Stimulated activated CD4-positive, alpha-beta T cell treated with anti-CD3 and anti-CD28 coated beads, TNF-alpha, amount 100 ng/mL, for 4 hours (primary cell): ENCODE measurements at places on chromosomes 4 and X.

- DNase-seq = no peak
These were observed 22.5 kb downstream of the APOOL start for GRCh38 chrX:85026170-85026569.

GRCh38 chrX:101203761-101204351 lies 15.7 kb upstream of the DRP2 start:
- DNase-seq = no peak

GRCh38 chr4:170697045-170697444 lies 607.3 kb upstream of the AADAT start:
- no peak for DNase-seq

DNA sequence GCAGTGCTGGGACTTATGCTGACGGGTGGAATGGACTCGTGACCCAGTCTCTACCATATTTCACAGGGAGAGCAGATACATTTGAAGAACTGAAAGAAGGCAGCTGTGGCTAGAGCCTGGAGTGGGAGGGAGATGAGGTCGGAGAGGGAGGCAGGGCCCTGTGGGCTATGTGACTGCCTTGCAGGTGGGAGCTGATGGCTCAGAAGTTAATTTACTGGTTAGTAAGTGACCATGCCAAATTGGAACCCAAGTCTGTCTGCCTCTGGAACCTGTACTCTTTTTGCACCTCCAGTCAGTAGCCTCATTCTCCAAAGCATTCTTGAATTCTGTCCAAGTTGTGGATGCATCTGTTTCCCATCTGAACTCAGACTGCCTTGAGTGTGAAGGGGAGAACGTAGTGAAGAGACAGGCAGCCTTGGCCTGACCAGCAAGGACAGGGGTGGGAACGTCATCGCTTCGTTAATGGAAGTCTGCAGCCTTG lies 92.3 kb downstream of the REPS2 start:
- no peak for DNase-seq

DNA sequence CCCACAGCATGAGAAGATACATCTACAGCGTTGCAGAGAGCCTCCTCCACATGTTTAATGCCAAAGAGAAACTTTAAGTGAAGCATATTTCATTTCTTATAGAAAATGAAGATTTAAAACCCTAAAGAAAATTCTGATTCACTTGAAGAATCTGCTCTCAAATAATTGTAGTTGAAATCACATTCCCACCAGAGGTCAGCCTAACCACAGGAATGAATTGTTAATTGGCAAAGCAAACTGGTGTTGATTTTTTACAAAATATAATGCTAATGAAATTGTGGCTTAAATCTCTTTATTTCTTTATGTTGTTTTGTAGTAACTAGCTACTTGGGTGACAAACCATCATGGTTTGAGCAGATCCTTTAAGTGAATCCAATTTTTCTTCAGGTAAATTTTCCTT lies 31.1 kb upstream of the WDR17 start:
- no peak for DNase-seq

GRCh38 chrX:46444011-46444410 lies 101.2 kb downstream of the ZNF674 start:
- no peak for DNase-seq

DNA sequence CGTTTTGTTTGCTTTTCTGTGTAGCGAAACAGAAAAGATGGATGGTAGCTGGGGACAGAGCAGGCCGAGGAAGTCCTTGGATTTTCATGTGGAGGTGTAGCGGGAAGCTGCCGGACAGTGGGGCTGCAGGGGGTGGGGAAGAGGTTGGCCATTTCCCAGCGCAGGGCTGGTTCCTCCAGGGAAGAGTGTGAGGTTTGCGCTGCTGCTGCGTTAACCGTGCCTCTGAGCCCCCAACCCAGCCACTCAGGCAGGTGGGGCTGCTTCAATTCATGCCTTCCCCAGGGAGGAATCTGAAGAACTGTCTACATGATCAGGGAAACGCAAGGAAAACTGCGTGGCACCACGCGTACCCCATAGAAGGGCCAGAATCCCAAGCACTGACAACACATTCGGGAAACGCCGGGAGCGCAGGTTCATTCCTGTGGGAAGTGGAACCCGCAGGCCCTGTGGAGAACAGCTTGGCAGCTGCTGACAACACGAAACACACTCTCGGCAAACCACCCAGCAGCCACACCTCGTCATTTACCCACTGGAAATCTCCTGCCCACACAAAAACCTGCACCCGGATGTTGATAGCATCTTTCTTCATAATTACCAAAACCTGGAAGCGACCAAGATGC lies 57.7 kb downstream of the PCGF3 start:
- no peak for DNase-seq

- DNase-seq = no peak
These were observed 575.9 kb downstream of the MID1IP1 start for GRCh38 chrX:39377157-39377556.

DNA sequence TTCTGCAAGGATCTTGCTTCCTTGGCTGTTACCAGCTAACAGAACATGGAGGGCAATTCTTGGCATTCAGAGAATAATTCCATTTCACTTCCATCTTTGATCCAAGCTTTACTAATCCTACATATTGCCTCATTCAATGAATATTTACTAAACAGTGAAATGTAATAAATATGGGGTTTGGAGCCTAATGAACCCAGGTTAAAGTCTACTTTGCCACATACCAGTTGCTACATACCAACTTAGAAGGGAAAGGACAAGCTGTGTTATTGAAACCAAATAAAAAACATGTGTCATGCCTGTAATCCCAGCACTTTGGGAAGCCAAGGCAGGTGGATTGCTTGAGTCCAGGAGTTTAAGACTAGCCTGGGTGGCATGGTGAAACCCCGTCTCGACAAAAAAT lies 265.6 kb downstream of the KLHL13 start:
- DNase-seq = no peak

- no peak for DNase-seq
These were observed 671.6 kb upstream of the SLIT2 start for GRCh38 chr4:19580095-19580494.

DNA sequence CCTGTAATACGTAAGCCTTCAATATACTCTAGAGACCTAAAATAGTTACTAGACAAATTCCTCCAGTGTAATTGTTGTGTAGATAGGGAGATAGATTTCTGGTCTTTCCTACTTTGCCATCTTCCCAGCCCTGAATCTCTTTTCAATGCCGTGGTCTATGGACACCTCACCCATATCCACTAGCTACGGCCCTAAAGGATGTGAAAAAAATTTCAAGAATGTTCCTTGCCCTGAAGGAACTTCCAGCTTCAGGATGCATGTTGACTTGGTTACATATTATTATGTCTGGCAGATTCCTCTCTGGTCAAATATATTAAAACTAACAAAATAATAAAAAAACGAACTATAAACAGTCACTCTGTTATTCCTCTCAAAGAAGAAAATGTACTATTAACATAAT lies 52.4 kb upstream of the TSPAN5 start:
- no peak for DNase-seq

DNA sequence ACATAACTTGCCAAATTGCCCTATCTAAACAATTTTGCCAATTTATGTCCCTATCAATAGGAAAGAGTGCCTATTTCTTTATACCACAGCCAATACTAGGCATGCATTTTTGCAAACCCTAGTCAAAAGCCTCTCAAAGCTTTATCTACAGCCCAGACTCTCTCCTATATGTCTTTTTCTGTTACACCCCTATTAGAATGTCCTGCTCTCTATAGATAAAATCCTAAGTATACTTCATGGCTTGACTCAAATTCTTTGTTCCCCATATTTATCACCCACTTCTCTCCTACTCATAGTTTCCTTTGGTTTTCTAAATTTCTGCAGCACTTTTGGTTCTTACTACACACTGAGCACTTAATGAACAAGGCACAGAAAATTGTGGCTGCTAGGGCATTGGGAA lies 38.0 kb downstream of the NUP62CL start:
- no peak for DNase-seq

DNA sequence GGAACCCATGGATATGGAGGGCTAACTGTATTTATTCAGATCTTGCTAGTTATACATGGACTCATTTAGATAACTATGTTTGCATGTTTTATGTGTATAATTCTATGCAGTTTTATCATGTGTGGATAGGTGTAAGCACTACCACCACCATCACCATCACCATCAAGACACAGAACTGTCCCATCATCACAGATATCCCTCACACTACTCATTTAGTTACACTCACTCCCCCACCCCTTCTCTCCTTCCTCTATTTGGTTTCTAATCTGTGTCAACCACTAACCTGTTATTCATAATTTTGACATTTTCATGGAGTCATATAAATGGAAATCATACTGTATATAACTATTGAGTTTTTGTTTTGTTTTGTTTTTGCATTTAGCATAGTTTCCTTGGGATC lies 43.7 kb downstream of the STAG2 start:
- DNase-seq = no peak

DNA sequence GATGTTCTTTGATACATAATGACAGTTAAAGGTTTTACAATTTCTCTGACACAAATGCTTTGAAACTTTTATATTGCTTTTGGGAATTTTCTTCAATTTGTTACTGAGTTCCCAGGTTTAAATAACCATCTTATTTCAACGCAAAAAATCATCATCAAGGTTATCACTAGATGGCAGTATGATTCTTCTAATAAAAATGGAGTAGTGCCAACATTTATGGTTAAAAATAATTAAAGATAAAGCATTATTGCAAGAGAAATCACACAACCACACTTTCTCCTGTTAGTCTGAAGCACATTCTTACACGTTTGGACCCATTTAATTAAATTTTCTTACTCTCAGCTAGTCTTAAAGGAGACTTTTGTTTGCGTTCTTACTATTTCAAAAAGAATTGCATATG lies 611.3 kb upstream of the CPXCR1 start:
- DNase-seq = no peak

- no peak for DNase-seq
These were observed 287.6 kb downstream of the ARHGAP24 start for GRCh38 chr4:85762529-85762871.

- DNase-seq = no peak
These were observed 66.8 kb upstream of the PLS3 start for GRCh38 chrX:115494161-115494560.

DNA sequence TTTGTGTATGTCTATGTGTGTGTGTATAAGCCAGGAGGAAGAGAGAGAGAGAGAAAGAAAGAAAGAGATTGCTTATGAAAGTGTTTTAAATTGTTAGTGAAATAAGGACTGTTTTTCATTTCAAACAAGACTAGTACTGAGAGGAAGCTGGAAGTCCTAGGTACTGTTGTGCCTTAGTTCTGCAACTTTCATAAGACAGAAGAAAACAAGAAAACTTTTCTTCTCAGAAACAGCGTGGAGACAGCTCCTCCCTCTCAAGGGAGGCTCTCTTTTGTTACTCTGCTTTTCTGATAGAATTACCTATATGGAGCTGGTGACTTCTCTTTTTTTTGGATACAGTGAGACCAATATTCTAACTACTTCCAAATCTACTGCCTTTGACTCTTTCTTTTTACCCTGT lies 62.5 kb downstream of the BANK1 start:
- DNase-seq = no peak

DNA sequence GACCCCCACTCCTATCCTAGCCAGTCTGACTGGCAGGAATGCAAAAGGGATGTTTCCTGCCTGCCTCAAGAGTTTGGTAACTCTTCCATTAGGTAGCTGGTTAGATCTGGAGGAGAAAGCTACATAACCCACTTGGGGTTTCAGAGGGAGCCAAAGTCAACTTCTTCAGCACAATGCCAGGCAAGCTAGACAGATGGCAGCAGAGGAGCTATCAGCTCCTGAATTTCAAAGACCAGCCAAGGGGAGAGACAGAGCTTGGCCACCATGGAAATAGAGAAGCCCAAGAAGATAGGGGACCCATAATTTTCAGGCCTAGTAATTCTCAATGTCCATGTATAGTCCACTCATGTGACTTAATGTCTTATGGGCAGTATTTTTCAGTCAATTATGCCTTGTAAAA lies 56.4 kb downstream of the PGRMC1 start:
- DNase-seq = no peak

DNA sequence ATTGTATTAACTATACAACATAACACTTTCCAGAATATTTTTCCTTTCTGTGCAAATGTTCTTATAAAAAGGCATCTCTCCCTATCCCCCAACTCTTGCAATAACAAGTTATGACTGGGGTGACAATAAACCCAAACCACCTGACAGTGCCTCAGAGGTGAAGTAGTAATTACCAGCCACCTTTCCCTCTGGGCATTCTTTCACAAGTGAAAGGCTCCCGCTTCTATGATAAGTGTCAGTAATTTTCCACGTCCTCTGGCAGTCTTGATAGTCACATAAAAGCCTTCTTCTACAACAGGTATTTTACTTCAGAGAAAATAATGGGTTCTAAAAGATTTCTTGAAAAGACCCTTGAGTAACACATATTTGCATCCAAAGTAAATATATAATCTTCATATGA lies 82.7 kb downstream of the MANBA start:
- no peak for DNase-seq

DNA sequence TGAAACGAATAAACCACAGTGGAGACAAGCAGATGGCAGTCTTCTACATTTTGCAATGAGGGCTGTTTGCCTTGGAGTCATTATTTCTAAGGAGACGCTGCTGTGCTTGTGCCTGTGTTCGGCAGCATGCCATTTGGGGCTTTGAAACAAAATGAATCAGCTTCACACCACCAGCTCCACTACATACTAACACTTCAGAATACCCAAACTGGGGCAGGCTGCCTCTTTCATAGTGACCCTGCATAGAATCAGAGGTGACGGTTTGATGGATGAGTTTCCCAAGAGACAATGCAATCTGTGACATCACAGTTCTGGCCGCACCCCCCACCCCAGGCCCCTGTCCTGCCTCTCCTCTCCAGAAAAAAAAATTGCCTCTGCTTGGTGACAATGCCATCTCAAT lies 57.1 kb upstream of the MID1 start:
- no peak for DNase-seq

DNA sequence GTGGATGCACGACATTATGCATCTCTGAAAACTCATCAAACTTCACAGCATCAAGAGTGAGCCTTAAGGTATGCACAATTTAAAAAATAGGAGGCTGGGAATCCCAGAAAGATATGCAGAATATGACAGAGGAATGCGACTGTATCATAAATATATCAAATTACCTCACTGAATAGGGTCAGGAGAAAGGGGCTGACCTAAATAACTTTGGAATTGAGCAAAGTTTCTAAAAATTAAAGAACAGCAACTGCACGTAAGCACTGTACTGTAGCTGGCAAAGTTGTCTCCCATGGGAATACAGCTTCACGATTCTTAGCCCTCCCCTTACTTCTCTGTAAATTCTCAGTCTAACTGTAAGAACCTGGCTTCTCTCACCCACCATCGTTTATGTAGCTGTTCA lies 397.4 kb upstream of the ZFP42 start:
- no peak for DNase-seq
